ENCODE measurements at places on chromosomes 1 and 21.

- DNase-seq, result no peak
These were observed 44.5 kb upstream of the BMP8B start for GRCh38 chr1:39833121-39833520.

DNA sequence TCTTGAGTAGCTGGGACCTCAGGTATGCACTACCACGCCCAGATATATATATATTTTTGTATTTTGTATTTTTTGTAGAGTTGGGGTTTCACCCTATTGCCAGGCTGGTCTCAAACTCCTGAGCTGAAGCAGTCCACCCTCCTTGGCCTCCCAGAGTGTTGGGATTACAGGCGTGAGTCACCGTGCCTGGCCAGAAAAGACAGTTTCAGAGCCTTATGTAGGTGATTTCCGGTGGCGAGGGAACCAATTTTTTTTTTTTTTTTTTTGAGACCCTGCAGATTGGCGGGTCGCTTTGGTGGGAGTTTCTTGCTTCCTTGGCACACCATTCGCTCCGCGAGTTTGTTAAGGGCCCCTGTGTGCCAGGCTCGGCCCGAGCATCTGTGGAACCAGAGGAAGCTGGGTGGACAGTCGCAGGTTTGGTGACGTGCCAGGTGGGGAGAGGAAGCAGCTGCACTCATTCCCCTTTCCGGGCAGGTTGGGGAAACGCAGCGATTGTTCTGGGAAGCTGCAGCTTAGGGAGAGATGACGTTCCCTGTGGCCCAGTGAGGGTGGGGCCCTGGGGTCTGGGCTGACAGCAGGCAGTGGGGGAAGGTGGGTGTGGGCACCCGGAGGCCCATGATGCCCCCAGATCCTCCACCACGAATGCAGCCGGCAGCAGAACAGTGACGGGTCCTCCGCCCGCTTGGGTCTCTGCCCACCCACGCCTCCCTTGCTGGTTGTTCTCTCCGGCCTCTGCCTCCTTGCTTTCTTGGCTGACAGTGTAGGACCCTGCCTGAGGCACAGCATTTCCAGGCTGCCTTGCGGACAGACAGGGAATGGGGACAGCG is 25.1 kb downstream of the SPSB1 start:
- no peak for DNase-seq

DNA sequence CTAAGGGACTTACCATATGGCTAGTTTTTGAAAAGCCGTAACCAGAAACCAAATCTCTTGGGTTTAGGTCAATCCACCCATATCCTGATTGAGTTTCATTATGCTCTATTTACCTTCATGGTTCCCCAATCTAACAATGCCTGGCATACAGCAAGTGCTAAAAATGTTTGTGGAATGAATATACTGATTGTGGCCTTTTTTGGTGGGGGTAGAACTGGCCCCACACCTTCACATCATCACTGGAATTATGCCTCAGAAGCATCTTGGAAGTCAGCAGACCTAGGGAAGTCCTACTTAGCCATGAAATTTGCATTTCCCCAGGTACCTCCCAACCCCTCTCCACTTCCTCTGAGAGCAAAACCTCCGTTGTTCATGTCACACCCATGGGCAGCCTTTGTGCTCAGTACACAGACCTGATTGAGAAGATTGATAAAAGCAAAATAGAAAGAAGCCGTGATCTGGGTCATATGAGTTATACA is 17.8 kb upstream of the SLAMF1 start:
- DNase-seq, result no peak

DNA sequence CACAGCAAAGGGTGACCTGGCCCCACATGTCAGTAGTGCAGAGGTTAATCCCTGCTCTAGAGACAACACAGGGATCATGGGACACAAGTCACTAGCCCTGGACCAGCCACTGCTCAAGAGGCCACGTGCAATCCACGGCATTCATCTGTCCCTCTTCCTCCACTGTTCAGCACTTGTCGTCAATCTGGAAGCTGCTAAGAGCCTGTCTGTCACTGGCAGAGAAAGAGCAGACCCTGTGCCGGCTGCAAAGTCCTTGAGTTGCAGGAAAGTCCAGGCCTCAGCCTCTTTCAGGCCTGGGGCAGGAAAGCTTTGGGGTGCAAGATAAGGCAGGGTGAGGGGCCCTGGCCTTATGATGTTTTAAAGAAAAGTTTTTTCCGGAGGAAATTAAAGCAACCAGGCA is 16.7 kb downstream of the CELA2B start:
- DNase-seq, result no peak

DNA sequence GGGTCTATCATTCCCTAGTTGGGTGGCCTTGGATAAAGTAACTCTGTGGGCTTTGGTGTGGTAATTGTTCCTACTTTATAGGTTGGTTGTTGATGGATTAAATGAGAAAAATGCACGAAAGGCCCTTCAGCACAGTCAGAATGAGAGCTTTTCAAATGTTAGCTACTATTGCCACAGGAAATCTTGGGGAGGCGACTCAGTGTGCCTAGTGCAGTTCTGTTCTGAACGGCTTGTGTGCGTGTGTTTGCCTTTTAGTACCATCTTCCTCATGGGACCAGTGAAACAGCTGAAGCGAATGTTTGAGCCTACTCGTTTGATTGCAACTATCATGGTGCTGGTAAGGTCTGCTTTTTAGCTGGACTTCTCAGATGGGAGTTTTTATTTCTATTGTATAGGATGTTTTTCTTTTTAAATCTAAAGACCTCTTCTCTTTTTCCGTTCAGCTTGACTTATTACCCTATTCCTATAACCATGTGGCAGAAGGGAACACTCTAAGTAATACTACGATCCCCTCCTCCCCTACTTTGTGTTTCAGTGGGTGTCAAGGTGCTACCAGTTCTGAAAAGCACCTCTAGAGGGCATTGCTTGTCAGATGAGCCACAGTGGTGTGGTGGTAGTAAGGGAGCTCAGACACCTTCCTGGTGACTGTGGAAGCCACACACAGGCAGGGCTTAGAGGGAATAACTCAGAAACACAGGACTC is 9.2 kb downstream of the SFT2D2 start:
- peak; percentile 51 for DNase-seq

GRCh38 chr1:19643602-19644394 is at the start of gene NBL1:
Gene NBL1 (plus strand): TSS chr1:19644311. CDS start chr1:19655031, 10,720 bp downstream.
- peak; percentile 93 for DNase-seq

DNA sequence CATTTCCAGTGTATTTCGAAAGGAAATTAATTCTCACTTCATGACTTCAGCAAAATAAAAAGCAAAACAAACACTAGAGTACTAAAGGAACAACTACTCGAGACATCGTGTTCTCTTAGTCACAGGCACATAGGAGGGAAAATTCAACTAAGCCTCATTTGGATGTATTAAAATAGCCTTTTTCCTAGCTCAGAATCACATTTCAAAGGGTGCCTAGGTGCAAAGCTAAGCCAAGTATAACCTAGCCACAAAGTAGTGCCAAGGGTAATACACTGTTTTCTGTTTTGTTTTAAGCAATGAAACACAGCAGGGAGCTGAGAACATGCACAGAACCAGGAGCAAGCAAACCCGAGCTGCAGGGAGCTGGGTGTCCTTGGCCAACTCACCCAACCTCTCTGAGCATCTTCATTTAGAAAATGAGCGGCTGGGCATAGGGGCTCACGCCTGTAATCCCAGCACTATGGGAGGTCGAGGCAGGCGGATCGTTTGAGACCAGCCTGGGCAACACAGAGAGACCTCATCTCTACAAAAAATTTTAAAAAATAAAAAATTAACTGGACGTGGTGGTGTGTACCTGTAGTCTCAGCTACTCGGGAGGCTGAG is 26.6 kb upstream of the ACBD6 start:
- DNase-seq, result no peak

GRCh38 chr1:211643324-211644212 is 31.9 kb downstream of the NEK2 start:
- peak; percentile 78 for DNase-seq
